ENCODE measurements at places on chromosomes 12 and 14. TPM values are rescaled to one million over a fixed set of nuclear protein-coding genes. Genes with fewer than 3 reads are reported as not detected.

DNA sequence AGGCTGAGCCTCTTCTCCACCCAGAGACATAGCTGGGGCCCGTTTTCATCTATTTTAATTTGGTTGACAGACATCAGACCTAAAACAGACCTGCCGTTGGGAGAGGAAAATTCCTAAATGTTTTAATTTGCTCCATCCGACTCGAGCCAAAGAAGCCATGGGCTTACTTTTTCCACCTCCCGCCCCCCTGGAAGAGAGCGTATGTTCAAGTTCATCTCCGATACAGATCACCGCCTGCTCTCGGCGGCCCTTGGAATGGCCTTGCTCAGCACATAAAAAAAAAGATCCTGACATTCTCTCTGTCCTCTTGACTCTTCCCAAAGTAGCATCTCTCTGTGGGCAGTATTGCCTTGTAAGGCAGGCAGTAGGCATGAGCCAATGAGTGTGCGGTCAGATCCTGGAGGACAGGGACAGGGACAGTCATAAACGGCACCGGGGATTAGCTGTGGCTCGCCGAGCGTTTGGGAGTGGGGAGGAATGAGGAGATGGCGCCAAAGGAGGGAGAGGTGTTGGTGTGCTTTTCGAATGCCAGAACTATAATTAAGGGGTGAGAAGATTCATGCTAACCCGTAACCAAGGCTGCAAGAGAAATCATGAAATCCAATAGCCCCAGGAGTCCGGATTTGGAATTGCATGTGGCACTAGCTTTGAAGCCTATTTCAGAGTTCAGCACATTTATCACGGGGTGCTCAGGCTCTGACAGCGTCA is 47.9 kb upstream of the MEG3 start:
- DNase-seq, result no peak

DNA sequence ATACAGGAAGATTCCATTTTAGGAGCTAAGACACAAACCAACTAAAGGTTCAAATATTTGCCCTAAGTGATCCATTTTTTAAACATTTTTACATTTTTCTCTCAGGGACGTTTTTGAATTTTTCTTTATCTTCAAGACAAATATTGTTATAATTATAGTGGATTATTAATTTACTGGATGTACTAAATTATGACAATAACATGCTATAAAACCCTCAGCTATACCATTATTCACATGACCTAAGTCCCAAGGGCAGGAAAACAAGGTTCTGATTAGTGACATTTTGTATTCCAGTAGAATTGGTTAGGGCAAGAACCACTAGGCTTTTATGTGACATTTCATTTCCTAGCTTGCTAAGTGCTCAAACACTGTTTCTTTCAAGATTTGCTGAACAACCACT is 16.5 kb upstream of the FBLN5 start:
- no peak for DNase-seq

DNA sequence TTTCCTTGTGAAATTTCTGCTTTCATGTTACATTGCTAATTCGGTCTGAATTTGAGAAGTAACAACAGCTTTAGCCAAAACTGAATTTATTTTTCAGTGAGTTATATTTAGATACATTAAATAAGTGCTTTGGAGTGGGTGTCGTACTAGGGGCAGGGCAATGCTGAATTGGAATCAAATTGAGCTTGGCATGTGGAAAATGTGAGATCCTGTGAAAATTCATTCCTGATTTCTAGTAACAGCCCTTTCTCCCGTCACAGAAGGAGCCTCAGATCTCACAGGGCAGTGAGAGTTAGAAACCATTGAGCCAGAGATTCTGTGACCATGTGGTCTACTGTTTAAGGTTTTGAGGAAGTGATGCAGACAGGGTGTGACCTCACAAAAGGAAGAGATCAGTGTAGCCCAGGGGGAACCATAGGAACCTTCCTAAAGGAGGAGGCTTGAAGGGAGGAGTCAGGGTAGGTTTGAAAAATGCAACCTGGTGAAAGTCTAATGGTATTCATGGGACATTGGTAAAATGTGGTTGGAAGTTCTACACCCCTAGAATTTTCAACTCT is 1136.8 kb downstream of the AACS start:
- DNase-seq, result no peak

Gene B4GALNT3
- total RNA-seq, result 7.1 TPM

Gene OR4K13
- not detected for total RNA-seq

Gene DDX54
- total RNA-seq, result 66.3 TPM

DNA sequence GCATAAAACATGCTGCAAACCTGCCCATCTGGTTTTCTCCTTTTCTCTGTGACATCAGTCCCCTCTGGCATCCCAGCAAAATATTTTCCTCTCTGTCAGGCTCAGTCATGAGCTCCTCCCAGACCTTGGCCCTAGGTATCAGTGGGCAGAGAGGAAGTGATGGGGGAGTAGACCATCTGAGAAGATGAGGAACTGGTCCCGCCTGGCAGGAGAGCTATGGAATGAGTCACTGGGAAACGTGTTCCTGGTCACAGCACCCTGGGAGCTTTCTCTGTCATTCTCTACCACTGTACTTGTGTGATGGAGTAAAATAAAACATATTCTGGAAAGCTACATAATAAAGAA is 5.0 kb upstream of the SRSF9 start:
- DNase-seq, result peak; percentile 65

Gene TAS2R31
- total RNA-seq, result 0.59 TPM

Gene AGAP2
- 4.2 TPM for total RNA-seq

DNA sequence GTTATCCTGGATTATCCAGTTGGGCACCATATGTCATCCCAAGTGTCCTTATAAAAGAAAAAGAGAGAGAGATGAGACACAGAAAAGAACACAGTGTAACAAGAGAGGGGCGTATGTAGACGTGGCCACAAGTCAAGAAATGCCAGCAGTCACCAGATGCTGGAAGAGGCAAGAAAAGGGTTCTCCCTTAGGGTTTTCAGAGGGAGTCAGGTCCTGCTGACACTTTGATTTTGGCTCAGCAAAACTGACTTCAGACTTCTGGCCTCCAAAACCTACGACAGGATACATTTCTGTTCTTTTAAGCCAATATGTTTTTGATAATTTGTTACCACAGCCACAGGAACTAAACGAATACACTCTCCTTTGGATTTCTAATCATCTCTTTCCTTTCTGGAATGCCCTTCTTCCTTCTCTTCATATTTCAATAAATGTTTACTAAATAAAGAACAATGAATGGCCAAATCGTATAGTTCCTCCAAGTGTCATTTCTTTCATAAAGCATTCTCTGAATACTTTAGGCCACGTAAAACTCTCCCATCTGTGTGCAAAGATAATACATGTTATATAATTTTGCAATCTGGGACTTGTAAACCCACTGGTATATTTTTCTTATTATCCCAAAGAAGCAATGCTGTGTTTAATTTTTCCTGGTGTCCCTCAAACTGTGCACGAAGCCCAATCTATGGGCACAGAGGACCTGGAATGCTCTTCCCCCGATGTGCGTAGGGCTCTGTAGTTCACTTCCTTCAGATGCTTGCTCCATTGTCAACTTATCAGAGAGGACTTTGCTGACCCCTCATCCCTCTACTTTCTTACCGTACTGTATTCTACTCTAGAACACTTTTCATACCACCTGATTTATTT is 303.6 kb downstream of the CEP128 start:
- DNase-seq, result no peak

- DNase-seq, result no peak
Observed at GRCh38 chr12:49705479-49706134, 1.6 kb downstream of the FMNL3 start.

Gene GARIN6
- total RNA-seq, result not detected

- no peak for DNase-seq
Observed at GRCh38 chr12:28709986-28710685, 438.9 kb upstream of the FAR2 start.

Data from prostate gland (tissue), 2 donors.